Karpas-422 (cell line): ENCODE measurements at places on chromosomes 4 and X.

GRCh38 chr4:102564399-102565059 is 63.4 kb downstream of the NFKB1 start:
- H3K4me3 ChIP-seq, result no peak overlapping the region
- no peaks in the 10 kb centered on the region for H3K27me3 ChIP-seq
- H3K4me1 ChIP-seq, result no peaks in the 10 kb centered on the region

- no peak for DNase-seq
- no peak overlapping the region for H3K27ac ChIP-seq
- no peaks in the 10 kb centered on the region for H3K36me3 ChIP-seq
- no peak overlapping the region for H3K4me3 ChIP-seq
- H3K27me3 ChIP-seq, result no peaks in the 10 kb centered on the region
- no peaks in the 10 kb centered on the region for H3K4me1 ChIP-seq
These were observed 6.2 kb downstream of the PNCK start for GRCh38 chrX:153667281-153667955.

- no peak overlapping the region for H3K27ac ChIP-seq
- no peak for DNase-seq
- H3K4me1 ChIP-seq, result peaks cover 26% of the 10 kb centered on the region
- H3K27me3 ChIP-seq, result no peaks in the 10 kb centered on the region
These were observed 854.6 kb downstream of the TRIML1 start for GRCh38 chr4:188993871-188994270.

DNA sequence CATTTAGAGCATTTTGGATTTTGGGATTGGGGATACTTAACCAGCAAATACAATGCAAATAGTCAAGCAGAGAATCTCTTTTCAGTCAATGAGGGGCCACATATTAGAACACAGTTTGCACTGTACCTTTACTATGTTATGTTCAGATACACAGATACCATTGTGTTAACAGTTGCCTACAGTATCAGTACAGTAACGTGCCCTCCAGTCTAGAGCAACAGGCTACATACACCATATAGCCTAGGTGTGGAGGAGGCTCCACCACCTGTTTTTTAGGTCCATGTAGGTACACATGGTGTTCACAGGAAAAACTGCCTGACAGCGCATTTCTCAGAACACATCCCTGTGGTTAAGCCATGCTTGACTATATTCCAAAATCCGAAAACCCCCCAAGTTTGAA is 9.1 kb downstream of the GRPEL1 start:
- no peak overlapping the region for H3K4me3 ChIP-seq
- H3K27me3 ChIP-seq, result no peaks in the 10 kb centered on the region
- peaks cover 9% of the 10 kb centered on the region for H3K4me1 ChIP-seq
- no peak for DNase-seq
- H3K27ac ChIP-seq, result no peak overlapping the region
- H3K36me3 ChIP-seq, result peaks cover 45% of the 10 kb centered on the region; the same call in 1 of the 2 replicates

- no peak overlapping the region for H3K27ac ChIP-seq
- H3K4me1 ChIP-seq, result peaks cover 5% of the 10 kb centered on the region
- no peaks in the 10 kb centered on the region for H3K36me3 ChIP-seq
- no peaks in the 10 kb centered on the region for H3K27me3 ChIP-seq
- no peak overlapping the region for H3K4me3 ChIP-seq
- no peak for DNase-seq
These were observed 6.3 kb upstream of the HSPA4L start for GRCh38 chr4:127775843-127776242.

GRCh38 chr4:7687796-7688195 is 251.9 kb downstream of the AFAP1 start:
- H3K36me3 ChIP-seq, result no peaks in the 10 kb centered on the region
- H3K4me3 ChIP-seq, result no peak overlapping the region
- no peak for DNase-seq
- H3K27ac ChIP-seq, result no peak overlapping the region
- no peaks in the 10 kb centered on the region for H3K4me1 ChIP-seq

DNA sequence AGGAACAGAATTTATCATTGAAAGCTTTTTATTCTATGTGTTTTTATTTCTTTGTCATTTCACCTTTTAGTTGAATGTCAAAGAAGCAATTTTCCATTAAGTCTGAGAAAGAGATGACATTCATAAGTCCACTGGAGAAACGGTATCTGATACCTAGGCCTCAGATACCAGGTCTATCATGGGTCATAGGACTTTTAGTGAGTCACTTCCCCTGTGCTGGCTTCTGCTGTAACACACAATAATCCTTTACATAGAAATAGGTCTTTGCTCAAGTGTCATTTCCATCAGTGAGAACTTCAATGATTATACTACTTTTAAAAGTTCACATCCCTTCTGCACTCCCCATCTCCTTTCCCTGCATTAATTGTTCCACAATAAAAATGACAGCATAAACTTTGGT is 125.5 kb upstream of the ARMCX2 start:
- H3K4me3 ChIP-seq, result no peak overlapping the region
- H3K36me3 ChIP-seq, result no peaks in the 10 kb centered on the region
- no peaks in the 10 kb centered on the region for H3K4me1 ChIP-seq
- no peaks in the 10 kb centered on the region for H3K27me3 ChIP-seq
- no peak for DNase-seq
- H3K27ac ChIP-seq, result no peak overlapping the region

DNA sequence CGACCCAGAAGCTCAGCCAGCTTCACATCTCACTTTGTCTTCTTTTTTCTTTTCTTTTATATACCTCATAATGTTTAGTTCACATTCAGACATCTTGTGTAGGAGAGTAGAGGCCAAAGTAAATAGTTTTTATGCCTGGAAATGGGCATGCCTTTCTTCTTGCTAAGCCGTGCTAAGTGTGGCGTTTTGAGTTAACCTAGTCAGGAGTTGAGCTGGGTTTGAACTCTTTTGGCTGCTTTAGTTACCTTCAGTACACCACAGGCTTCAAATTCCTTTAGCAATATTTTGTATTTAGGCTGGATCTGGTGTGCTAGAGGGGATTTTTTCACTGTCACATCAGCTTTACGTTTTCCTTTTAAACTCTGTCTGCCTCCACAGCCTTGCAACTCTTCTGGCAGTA is 300.8 kb downstream of the ZNF674 start:
- no peaks in the 10 kb centered on the region for H3K4me1 ChIP-seq
- H3K4me3 ChIP-seq, result no peak overlapping the region
- no peaks in the 10 kb centered on the region for H3K36me3 ChIP-seq
- H3K27ac ChIP-seq, result no peak overlapping the region
- DNase-seq, result no peak

GRCh38 chr4:108342325-108342970 is 173.7 kb upstream of the LEF1 start:
- H3K36me3 ChIP-seq, result no peaks in the 10 kb centered on the region
- H3K27ac ChIP-seq, result no peak overlapping the region
- no peak for DNase-seq
- H3K27me3 ChIP-seq, result no peaks in the 10 kb centered on the region

DNA sequence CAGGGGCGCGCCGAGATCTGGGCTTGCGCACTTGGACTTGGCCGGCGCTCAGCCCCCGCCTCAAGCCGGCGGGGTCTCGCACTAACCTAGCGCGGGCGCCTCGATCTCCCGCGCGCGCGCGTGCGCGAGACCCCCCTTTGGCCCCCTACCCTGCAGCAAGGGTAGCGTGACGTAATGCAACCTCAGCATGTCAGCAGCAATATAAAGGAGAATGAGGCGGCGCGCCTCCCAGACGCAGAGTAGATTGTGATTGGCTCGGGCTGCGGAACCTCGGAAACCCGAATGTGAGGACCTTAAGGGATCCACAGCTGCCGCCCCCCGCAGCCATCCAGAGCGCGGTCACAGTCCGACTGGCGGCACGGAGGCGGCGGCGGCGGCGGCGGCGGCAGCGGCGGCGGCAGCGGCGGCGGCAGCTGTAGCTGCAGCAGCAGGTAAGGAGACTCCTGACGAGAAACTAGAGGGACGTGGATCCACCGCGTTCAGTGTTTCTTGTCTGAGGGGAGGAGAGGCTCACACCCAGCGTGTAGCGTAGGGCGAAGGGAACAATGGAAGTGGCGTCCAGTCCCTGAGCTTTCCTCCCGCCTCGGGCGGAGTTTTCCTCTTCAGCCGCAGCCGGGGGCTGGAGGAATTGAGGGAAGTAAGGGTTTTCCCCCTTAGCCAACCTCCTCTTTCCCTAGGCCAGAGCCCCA is at the start of the genes SATL1 and ZNF711:
TSS of gene SATL1 (minus strand) at position 19 of the 689 bp plus-strand sequence. CDS start 134,811 bp downstream, outside the sequence.
TSS of gene ZNF711 (plus strand) at position 231 of the 689 bp plus-strand sequence. CDS start 3,582 bp downstream, outside the sequence.
- DNase-seq, result peak; percentile 84
- no peaks in the 10 kb centered on the region for H3K27me3 ChIP-seq
- peaks cover 14% of the 10 kb centered on the region for H3K4me1 ChIP-seq
- H3K4me3 ChIP-seq, result peak within 1 kb of the TSS; percentile 72

- H3K36me3 ChIP-seq, result no peaks in the 10 kb centered on the region
- H3K4me1 ChIP-seq, result peaks cover 5% of the 10 kb centered on the region
- no peak overlapping the region for H3K27ac ChIP-seq
- H3K4me3 ChIP-seq, result no peak overlapping the region
These were observed 24.6 kb downstream of the TSC22D3 start for GRCh38 chrX:107750861-107751445.

GRCh38 chr4:82748810-82749470 is 49.7 kb downstream of the SCD5 start:
- DNase-seq, result no peak
- H3K27ac ChIP-seq, result no peak overlapping the region
- peaks cover 17% of the 10 kb centered on the region for H3K4me1 ChIP-seq
- no peaks in the 10 kb centered on the region for H3K27me3 ChIP-seq

DNA sequence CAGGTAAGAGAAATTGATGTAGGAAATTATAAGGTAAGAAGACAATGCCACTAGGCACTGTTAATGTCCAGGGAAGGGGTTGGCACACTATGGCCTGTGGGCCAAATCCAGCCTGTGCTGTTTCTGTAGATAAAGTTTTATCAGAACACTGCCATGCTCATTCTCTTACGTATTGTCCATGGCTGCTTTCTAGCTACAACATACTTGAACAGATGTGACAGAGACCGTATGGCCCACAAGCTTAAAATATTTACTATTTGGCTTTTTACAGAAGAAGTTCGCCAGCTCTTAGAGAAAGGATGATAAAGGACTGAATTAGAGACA is 168.0 kb downstream of the CDS1 start:
- no peaks in the 10 kb centered on the region for H3K27me3 ChIP-seq
- H3K4me1 ChIP-seq, result no peaks in the 10 kb centered on the region
- H3K4me3 ChIP-seq, result no peak overlapping the region
- no peak for DNase-seq
- no peaks in the 10 kb centered on the region for H3K36me3 ChIP-seq

GRCh38 chrX:154827194-154828015 is 7.1 kb downstream of the SMIM9 start:
- H3K4me1 ChIP-seq, result peaks cover 32% of the 10 kb centered on the region
- peak overlapping the region; percentile 49; the same call in 1 of the 2 replicates for H3K4me3 ChIP-seq

DNA sequence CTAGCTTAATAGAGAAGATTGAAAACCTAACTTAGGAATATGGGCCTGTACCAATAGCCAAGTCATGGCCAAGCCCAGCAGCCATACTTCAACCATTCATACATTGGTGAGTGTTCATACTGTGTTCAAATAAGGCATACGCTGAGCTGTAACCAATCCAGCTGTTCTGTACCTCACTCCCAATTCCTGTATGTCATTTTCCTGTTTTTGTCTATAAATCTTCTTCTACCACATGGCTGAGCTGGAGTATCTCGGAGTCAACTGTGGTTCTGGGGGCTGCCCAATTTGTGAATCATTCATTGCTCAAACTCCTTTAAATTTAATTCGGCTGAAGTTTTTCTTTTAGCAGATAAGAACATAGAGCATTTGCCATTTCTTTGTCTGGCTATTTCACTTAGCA is 195.3 kb upstream of the ANKRD50 start:
- no peak overlapping the region for H3K4me3 ChIP-seq
- H3K4me1 ChIP-seq, result no peaks in the 10 kb centered on the region
- DNase-seq, result no peak
- no peaks in the 10 kb centered on the region for H3K27me3 ChIP-seq
- H3K36me3 ChIP-seq, result no peaks in the 10 kb centered on the region
- H3K27ac ChIP-seq, result no peak overlapping the region

DNA sequence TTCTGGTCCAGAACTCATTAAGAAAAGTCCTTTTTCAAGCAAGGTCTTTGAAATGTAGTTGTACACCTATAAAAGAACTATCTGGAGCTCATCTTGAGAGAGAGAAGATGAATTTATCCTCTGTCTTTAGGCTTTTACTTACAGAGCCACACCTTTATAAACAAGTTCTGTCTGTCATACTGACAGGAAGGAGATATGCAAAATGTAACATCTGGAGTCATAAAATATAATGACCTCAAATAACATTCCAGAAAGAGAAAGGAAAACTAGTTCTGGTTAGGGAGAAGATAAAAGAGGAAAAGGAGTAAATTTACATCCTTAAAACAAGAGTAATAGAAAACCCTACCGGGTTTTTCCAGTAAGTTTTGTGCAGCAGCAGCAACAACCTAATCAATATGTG is 1.3 kb downstream of the INPP4B start:
- DNase-seq, result no peak
- no peaks in the 10 kb centered on the region for H3K36me3 ChIP-seq
- H3K4me3 ChIP-seq, result no peak overlapping the region
- no peaks in the 10 kb centered on the region for H3K27me3 ChIP-seq
- no peak overlapping the region for H3K27ac ChIP-seq

DNA sequence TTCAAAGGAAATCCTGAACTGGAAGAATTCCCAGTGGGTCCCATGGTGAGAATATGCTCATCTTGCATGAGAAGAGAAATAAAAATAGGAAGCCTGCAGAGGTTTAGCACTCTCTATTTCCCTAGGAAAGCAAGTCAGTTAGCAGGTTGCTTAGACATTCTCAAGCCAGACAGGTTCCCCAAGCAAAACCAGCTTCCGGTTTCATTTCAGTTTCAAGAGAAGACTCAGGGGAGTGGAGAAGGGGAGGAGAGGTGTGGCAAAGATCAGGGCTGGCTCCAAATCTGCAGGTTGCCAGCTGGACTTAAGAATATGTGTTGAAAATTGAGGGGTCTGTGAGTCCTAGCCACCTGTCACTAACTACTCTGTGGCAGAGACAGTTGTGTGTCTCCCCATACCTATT is 107.5 kb downstream of the CLNK start:
- no peaks in the 10 kb centered on the region for H3K36me3 ChIP-seq
- no peak for DNase-seq
- no peak overlapping the region for H3K27ac ChIP-seq
- H3K27me3 ChIP-seq, result no peaks in the 10 kb centered on the region
- no peak overlapping the region for H3K4me3 ChIP-seq

DNA sequence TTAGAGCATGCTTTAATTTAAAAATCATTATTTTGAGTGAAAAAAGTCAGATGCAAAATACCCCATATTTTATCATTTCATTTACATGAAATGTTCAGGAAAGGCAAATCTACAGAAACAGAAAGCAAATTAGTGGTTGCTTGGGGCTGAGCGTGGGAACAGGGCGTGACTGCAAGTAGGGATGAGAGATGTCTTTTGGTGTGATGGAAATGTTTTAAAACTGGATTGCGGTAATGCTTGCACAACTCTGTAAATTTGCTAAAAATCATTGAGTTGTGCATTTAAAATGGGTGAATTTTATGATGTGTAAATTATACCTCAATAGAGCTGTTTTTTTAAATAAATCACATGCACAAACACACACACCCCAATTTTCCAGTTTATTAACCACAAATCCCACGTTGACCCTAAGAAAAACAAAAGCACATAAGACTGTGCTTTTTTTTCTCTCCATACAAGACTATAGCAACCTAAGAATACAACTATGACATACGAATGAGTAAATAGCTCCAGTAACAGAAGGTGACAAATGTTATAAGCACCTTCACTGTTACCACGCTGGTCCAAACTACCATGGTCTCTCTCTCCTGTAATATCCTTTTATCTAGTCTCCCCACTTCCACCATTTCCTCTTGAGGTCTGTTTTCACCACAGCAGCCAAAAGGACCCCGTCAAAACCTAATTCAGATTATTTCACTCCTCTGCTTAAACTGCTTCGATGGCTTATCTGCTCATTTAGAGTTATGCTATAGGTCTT is 37.2 kb downstream of the FRMD7 start:
- H3K4me1 ChIP-seq, result peaks cover 2% of the 10 kb centered on the region; the same call in 1 of the 2 replicates
- H3K27me3 ChIP-seq, result no peaks in the 10 kb centered on the region
- H3K36me3 ChIP-seq, result no peaks in the 10 kb centered on the region
- H3K27ac ChIP-seq, result no peak overlapping the region
- no peak overlapping the region for H3K4me3 ChIP-seq
- DNase-seq, result peak; percentile 38
